Fibroblast of mammary gland (primary cell): ENCODE measurements at places on chromosomes 11 and 22.

DNA sequence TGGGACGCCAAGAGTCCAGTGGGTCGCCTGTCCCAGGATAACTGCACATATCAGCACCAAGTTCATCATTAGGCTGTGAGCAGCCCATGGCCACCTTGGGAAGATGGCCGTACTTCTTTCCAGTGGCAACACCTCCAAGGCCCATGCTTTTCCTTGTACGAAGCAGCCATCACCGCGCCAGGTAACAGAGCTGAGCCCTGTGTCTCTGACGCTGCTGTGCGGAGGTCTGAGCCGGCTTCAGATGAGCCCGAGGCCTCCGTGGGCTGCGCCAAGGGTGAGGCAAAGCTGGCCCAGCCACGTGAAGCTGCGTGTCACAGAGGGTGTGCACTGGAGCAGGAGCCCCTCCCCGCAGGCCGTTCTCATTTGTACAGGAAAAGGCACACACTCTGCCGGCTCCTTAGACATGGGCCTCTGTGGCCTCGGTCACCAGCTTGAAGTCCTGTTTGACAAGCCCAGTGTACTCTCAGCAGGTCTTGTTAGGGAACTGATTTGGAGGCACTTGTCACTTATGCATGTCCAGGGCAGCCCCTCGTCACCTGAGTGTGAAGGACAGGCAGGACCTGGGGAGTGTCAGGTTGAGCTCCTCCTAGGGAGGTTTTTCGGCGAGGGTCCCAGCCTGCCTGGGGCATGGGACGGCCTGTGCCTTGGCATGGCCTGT, 401.5 kb downstream of the TBC1D22A start:
- no peak for DNase-seq

- no peak for DNase-seq
These were observed 555.9 kb downstream of the INSC start for GRCh38 chr11:15670520-15671070.

DNA sequence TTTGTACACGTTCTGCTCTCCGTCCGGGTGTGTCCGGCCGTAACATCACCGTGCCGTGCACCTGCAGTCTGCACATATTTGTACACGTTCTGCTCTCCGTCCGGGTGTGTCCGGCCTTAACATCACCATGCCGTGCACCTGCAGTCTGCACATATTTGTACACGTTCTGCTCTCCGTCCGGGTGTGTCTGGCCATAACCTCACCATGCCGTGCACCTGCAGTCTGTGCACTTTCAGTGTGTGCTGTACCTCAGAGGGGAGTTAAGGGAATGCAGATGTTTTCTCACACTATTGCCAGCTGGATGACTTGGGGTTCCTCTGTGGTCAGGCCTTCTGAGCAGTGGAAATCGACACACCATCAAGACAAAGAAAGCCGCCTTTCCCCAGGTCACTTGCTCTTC, 4.2 kb downstream of the TTLL8 start:
- no peak for DNase-seq

DNA sequence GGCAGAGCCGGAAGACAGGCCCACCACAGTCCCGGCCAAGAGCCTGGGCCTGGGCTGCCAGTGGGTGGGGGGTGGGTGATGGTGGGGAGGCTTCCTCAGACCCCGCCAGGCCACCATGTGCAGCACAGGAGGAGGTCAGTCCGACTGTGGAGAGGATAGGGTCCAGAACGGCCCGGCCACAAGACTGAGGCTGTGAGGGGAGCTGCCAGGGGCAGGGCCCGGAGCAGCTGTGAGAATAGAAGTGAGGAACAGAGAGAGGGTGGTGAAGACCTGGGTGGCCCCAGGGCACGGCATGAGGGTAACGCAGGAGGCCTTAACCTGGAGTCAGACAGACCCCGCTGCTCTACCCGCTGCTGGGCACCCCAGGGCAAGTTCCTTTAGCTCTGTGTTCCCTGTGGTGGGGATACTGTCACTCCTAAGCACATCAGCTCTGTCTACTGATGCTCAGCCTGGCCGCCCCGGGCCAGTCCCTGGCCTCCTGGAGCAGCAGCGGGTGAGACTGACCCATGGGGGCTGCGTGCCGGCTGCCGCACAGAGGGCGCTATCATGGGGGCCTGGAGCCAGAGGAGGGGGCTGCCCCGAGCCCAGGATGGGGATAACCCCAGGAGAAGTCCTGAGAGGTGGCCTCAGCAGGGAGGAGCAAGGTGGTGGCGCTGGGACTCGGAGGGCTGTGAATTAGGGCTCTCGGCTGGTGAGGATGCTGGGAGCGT, 1.7 kb downstream of the FERMT3 start:
- DNase-seq = no peak

- DNase-seq = no peak
These were observed 8.2 kb upstream of the CCDC188 start for GRCh38 chr22:20159076-20159475.

- peak; percentile 92 for DNase-seq
These were observed 165.1 kb downstream of the DBX1 start for GRCh38 chr11:19995145-19995544.

- no peak for DNase-seq
These were observed 830.4 kb upstream of the FAT3 start for GRCh38 chr11:91394073-91394726.

DNA sequence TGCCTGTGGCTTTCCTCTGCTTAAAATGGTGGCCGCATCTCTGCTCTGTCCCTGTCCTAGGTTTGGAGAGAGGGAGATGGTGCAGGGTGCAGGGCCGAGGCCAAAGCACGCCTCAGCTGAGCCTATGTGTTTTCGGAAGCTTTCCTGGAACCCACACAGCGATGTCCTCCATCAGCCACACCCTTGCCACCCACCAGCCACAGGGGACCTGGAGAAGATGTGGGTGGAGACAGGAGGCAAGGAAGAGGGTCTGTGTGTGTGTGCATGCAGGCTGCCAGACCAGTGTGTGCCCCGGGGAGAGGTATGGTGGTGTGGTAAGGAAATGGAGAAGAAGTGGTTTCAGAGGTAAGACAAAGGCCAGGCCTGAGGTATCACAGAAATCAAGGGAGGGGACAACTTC, 155.7 kb downstream of the TBC1D22A start:
- no peak for DNase-seq

DNA sequence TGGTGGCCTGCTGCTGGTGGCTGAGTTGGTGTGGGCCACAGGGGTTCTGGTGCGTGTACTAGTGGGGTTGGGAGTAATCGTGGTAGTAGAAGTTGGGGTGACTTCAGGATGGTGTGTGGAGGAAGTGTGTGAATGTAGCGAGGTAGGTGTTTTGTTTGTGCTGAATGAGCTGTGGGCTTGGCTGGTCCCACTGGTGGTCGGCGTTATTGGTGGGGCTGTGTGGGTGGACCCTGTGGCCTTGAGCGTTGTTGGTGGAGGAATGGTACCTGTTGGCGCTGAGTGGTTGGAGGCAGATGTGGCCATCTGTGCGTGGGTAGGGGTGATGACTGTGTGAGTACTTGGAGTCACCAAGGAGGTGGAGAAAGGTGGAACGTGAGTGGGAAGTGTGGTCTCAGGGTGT, 18.4 kb downstream of the MUC6 start:
- no peak for DNase-seq

DNA sequence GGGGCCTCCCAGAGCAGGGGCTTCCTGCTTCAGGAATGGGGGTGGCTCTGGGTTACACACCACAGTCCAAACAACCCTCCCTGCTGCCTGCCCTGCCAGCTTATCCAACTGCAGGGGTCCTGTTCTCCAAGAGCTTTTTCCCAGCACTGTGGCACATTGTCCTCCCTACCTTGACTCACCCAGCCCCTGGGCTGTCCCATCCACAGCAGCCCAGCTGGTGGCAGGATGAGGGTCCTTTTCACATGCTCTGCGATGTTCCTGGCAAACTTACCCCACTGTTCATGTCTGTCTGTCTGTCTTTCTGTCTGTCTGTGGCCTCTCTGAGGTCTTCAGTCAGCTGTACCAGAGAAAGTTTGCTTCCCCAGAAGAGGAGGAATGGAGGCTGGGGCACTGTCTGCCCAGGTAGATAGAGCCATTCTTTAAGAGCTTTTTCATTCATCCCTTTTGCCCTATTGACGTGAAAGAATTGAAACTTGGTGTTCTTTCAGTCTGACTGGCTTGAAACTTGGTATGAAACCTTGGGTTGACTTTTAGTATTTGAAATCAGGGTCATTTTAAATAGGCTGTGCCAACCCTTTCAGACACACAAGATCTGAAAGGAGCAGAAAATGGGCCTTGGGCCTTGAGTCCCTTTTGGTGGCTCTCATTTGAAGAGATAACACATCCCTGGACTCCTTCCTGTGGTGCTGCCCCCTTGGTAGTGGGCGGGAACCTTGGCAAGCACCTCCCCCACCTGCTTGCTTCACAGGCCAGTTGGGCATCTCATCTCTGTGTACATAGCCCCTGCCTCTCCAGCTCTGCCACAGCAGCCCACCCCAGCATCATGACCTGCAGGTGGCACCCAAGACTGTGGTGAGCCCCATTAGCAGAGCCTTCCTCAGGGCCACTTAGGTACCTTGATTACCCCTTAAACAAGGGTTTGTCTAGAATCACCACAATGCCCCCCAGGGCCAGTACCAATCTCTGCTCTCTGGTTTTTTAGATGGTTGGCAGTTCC, 74.6 kb upstream of the SUSD2 start:
- DNase-seq = peak; percentile 14

DNA sequence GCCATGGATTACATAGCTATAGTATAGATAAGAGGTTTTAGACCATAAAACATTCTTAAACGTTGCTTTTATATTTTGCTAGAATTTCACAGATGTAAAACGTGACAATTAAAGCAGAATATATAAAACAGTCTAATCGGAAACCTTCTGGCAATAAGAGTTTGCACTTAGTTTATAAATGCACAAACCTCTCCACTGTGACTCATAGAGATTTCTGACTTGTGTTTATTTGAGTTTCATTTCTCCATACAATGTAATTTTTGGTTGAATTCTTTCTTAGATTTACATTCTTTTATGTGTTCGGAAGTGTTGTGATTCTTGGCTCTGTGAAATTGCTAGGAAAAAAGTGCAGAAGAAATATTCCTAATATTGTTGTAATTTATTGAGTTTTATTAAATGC, 288.7 kb upstream of the CTSC start:
- DNase-seq = no peak

- no peak for DNase-seq
These were observed 703.1 kb downstream of the BRD1 start for GRCh38 chr22:49124608-49125007.

DNA sequence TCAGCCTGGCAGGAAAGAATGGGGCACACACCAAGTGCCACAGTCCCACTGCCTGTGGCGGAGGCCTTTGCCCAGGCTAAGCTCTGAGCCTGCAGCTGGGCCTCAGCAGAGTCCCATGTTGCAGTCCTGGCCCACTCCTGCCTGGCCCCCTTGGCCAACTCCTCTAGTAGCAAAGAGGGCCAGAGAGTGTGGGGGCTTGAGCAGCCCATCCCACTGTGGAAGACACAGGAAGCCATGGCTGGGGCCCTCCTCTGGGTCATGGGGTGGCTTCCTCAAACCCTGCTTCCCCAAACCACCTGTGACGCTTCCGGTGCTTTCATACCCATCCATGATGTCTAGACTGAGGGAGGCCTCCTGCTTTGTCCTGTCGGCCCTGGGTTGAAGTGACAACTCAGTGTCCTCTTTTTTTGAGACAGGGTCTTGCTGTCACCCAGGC, 5.8 kb downstream of the RPS19BP1 start:
- DNase-seq = no peak

DNA sequence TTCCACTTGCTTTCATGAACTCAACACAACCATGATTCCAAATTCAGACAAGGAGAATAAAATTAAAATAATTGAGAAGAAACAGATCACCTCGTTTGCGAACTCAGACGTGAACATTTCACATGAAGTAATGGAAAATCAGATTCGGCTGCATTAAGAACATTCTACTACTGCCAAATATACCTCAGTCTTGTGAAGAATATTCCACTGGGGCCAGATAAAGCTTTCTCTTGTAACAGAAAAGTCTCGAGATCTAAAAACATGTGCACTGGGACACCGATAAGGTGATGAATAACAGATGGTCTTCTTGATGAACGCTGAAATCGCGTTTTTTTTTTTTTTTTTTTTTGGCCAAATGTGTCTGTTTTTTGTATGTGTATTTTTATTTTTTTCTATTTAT, 761.1 kb downstream of the BRD1 start:
- DNase-seq = no peak

DNA sequence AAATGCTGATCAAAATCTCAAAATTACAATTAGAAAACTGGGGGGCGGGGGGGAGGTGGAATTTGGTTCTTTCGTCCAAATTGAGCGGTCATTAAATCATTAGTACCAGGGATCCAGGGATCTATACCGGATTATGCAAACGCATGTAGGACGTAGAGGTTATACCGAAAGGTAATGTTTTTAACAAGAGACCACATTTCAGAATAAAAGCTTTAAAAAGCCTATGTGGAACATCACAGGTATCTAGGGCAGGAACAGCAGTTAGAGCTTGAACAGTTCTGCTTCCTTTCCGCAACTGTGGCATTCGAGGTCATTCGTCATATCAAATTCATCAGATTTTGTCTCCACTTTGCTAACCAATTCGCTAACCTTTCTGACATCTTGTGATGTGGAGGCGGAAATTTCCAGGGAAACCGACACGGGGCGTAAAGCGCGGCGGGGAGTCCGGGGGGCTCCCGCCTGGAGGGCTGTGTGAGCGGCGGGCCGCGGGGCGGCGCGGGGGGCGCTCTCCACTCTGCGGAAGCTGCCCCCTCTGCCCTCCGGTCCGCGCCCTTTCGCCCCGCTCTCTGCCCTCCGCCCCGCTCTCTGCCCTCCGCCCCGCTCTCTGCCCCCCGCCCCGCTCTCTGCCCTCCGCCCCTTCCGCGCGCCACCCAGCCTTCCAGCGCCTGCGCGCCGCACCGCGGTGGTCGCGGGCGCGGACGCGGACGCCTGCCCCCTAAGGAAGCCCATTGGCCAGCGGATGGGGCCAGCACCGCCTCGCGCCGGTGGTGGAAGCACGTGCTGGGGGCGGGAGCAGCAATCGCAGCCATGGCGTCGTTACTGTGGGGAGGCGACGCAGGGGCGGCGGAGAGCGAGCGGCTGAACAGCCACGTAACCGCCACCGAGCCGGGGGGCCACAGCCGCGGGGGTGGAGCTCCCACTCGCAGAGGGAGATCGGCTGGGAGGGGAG, at the start of gene DDX25:
TSS of gene DDX25 (plus strand) at position 798 of the 949 bp plus-strand sequence. CDS start at position 808, 10 bp downstream.
- no peak for DNase-seq

DNA sequence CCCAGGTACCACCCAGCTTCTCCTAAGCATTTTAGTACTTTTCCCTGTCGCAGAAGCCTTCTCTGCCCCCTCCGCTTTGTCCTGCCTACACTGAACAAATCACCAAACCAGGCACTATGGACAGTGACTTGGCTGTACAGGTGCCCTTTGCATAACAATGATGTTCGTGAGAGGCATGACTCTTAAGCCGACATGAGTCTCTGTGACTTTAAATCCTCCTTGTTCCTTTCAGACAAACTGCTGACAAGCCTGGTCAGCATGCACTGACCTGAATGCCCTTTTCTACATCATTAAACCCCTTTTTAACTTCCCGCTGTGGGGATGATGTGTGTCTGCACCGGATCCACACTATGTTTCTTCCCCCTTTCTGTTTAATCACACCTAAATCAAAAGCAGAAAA, 16.6 kb downstream of the CAVIN3 start:
- DNase-seq = no peak

DNA sequence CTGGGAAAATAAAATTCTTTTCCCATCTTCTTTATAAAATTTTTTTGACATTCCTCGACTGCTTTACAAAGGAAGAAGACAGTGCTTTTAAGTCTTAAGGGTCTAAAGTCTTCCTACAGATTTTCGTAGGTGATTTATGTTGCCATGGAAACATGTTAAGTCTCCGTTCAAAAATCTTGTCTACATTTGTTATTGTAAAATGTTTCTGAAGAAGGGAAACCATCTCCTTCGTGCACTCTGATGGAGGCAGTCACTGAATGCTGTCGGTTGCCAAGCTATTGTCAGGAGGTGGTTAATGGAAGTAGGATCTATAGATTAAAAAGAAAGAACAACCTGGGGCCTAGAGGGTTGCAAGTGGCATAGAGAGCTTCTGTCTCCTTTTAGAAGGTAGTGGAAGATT, 52.6 kb downstream of the MAP6 start:
- DNase-seq = no peak
